ENCODE measurements at places on chromosomes 3 and 15. TPM values are rescaled to one million over a fixed set of nuclear protein-coding genes. Genes with fewer than 3 reads are reported as not detected.

Gene NANOGP8
- total RNA-seq, result not detected

Gene RRP9
- total RNA-seq, result 8.6 TPM

Gene ELL3
- 0.82 TPM for total RNA-seq

Gene ZBBX
- not detected for total RNA-seq

DNA sequence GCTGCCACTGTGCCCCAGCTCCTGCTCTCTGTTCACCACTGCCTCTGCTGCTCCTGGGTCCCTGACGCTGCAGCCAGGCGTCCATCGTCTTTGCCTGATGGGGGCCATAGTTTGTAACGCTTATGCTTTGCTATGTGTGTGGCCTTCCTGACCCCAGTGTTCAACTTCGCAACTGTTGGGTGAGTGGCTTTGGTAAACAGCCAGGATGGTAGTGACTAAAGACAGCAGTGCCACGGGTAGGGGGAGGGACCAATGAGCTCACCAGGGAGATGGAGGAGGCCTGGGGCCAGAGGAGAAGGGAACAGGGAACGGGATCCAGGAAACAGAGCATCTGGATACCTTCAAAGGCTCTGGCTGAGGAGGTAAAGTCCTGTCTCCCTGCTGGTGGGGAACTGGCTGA, 75.9 kb upstream of the ALDH1L1 start:
- DNase-seq, result no peak

GRCh38 chr3:167662919-167663400, 9.2 kb upstream of the WDR49 start:
- no peak for DNase-seq

DNA sequence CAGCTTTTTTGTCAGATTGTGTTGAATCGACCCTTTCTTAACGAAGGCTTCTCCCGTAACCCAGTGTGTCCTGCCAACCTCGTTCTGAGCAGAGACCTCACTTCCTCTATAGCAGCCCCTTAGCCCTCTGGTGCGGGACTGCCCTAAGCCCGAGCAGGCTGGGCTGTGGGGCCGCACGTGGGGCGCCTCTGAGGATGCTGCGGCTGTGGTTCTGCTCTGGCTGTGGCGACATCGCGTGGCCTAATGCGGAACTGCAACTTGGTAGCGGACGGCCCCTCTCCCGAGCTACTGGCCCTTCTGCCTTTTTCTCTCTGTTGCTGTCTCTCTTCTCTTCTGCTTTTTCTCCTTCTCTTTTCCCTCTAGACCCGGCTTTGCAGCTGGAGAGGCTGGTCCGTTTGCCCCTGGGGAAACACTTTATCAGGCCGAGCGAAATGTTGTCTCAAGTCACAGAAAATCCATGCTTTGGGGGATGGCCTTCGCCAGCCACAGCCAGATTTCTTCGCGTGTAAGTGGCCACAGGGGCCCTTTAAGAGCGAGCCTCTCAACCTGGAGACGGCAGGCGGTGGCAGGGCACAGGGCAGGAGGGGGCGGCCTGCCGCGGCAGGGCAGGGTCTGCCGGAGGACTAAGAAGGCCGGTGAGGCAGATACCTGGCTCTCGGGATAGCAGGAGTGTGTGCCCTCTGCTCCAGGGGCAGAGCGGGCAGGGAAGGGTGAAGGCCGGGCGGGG, 19.4 kb upstream of the KIF23 start:
- DNase-seq, result peak; percentile 83

DNA sequence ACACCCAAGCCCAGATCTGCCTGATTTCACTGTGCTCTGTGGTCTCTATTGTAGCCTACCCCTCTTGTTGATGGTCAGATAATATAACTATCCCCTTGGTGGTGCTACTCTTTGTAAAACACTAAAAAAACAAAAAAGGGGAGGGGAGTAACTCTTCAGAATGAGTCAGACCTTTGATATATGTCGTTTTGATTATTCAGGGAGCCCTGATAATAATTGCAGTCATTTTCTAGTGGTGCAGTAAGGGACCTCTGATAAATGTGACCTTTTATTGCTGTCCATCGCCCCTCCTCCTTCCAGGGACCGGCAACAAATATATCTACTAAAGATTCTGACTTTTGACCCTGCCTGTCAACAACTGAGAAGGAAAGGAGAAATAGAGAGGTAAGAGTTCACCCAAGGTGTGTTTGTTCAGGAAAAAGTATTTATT, 45.1 kb upstream of the MAGI1 start:
- DNase-seq, result no peak

GRCh38 chr15:32682977-32683630, 34.7 kb upstream of the GREM1 start:
- no peak for DNase-seq

- no peak for DNase-seq
These were observed 99.3 kb upstream of the ALDH1A3 start for GRCh38 chr15:100780208-100780800.

GRCh38 chr3:2635511-2635910, 474.7 kb downstream of the IL5RA start:
- no peak for DNase-seq

- DNase-seq, result no peak
These were observed 29.5 kb downstream of the CFAP100 start for GRCh38 chr3:126424039-126424717.

- DNase-seq, result no peak
These were observed 33.6 kb upstream of the PLSCR2 start for GRCh38 chr3:146502887-146503460.

DNA sequence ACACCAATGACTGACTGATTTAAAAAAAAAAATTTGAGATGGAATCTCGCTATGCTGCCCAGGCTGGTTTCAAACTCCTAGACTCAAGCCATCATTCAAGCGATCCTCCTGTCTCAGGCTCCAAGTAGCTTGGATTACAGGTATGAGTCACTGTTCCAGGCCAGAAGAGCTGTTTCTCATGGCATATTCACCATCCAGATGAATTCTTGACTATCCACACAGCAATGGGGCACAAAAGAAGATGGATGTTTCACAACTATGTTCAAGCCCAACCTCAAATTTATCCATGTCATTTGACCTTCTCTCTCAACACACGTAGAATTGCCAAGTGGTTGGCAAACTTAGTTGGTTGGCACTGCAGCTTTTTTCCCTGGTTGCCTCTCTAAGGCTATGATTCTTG, 40.6 kb downstream of the PRICKLE2 start:
- DNase-seq, result no peak
